ENCODE measurements at places on chromosomes 3 and 15.
A peak's percentile ranks its signal among the peaks of the same experiment; 100 is the strongest.

DNA sequence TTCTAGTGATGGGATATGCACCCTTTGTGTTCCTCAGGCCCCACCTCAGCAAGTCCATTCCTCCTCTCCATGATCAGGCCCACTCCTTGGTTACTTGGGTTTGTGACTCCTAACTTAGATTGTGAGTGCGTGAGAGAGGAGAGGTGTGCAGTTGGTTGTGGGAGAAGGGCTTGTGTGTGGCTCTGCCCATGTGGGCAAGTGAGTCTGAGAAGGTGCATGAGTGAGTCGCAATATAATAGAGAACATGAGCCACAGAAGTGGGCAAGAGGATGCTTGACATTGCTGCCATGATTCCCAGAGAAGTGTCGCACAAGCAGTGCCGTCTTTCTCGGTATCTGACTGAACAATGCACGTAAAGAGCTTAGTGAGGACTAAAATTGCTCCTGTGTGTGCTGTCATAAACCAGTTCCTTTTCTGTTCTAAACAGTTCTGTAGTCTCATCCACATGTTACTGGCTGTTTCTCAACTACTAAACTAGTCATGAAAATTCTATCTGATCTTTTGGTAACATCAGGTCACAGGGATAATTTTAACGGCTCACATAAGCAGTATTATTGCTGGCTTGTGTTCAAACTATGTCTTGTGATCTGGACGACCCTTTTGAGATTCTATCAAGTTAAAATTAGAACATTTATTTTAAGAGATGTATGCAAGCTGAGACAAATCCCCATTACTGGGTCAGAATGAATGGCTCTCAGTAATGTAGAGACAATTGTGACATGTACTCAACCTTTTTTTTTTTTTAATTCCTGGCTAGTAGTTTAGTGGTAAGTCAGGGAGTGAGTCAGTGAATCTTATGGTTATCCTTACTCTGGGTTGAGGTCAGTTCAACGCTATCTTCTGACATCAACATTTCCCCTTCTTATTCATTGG is 25.6 kb downstream of the GYG1 start:
- no peak for DNase-seq

GRCh38 chr15:66940368-66940767 is 125.0 kb upstream of the SMAD3 start:
- DNase-seq: no peak

DNA sequence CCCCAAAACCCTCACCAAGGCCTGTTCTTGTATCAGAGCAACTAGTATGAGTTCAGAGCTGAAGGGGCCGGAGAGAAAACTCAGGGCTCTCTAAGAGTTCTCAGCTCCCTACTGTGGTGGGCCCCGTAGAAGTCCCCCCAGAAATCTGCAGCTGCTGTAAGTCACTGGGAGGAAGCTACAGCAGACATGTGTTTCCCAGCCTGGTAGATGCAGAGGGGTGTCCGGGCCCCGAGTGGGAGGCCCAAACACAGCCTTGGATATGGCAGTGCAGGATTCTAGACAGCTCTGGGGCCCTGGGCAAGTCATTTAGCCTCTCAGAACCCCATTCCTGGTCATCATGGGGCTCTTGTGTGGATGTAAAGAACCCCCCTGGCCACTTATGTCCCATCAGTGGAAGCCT is 39.2 kb upstream of the CSPG4 start:
- no peak for DNase-seq

- no peak for DNase-seq
These were observed 39.9 kb upstream of the PRTG start for GRCh38 chr15:55782901-55783300.

- DNase-seq: no peak
These were observed 62.3 kb downstream of the CPNE4 start for GRCh38 chr3:131972550-131972949.

- no peak for DNase-seq
These were observed 7.6 kb downstream of the ANXA2 start for GRCh38 chr15:60390231-60390630.

- DNase-seq: no peak
These were observed 37.7 kb upstream of the CFAP161 start for GRCh38 chr15:81096398-81096797.

GRCh38 chr3:66019896-66020295 is 18.8 kb downstream of the MAGI1 start:
- no peak for DNase-seq

DNA sequence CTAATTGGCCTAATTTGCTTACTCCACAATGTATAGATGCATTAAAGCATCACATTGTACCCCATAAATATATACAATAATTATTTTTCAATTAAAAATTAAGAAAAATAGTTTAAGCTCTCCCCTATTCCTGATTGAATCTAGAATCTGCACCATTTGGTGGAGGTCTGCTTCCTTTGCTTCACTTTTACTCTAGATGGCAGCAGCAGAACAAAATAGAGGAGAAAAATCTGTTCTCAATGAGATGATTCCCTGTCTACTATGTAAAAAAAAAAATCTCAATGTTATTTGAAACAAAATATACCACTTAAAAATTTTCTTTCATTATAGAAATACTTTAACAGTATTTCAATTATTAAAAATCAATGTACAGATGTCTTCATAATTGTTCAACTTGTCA is 109.6 kb upstream of the FXR1 start:
- peak; percentile 44 for DNase-seq

DNA sequence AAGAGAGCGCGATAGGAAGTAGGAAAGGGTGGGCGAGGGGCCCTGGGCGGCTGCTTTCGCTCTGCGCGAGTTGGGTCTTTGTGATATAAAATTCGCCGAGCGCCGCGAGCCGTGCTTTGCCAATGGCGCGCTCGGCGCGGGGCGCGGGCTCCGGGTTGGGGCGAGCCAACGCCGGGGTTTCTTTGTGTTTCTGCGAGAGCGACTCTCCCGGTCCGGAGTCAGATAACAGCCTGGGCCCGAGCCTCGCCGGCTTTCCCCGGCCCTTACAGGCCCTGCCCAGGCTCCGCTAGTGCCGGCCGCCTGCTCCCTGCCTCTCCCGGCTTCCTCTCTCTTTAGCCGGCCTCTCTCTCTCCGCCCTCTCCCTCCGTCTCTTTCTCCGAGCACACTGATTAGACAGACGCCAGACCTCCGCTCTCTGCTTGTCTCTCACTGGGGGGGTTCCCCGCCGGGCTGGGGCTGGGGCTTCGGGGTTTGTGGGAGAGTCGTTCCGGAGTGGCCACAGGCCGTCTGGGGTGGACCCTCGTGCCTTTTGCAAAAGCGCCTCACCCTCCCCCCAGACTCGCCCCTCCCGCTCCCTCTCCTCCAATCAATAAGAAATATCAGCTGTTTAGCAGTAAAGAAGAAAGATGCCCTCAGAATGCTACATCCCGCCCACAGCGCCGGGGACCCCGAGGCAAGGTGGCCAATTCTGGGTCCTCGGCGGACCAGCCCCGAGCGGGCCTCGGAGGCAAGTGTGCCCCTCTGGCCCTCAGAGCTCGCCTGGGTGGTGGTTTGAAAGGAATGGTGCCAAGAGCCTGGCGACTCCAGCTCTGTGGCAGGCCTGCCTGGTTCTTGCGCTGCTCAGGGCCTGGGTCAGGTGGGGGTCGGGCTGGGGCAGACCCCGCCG is 2.9 kb downstream of the NR2F2 start:
- DNase-seq: peak; percentile 32

GRCh38 chr3:102906818-102907217 is 472.0 kb downstream of the ZPLD1 start:
- DNase-seq: no peak

DNA sequence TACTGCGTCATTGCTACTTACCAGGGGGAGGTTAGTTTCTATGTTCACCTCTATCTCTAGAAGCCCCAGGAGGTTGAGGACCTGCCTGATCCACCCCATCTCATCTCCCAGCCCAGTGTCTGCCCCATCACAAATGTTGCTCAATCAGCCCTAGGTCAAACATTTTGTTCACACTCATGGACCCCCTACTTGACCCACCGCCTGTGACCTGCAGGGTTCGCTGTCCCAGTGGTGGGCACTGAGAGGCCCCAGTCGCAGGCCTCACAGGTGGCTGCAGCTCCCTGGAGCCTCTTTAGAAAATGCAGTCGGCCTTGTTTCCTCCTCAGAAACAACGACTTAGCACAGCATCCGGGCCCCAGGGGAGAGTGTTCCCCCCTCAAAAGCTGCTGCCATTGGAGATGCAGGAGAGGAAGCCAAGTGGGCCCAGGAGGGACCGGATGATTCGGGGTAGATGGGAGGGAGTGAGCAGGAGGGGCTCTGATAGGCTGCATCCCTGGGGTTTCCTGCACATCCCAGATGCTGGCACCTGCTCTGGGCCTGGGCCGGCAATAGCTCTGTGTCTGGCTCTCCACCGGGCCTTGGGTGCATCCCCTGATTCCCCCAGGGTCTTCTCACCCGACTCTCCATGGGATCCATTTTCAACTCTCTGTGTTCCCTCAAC is 18.4 kb upstream of the INSYN1 start:
- DNase-seq: no peak

GRCh38 chr15:48191574-48192225 is at the start of gene CTXN2:
CTXN2 (plus strand) TSS chr15:48191665; CDS start chr15:48201301, 9,636 bp downstream.
- no peak for DNase-seq

GRCh38 chr3:182713743-182714517 is 79.4 kb upstream of the ATP11B start:
- peak; percentile 75 for DNase-seq

DNA sequence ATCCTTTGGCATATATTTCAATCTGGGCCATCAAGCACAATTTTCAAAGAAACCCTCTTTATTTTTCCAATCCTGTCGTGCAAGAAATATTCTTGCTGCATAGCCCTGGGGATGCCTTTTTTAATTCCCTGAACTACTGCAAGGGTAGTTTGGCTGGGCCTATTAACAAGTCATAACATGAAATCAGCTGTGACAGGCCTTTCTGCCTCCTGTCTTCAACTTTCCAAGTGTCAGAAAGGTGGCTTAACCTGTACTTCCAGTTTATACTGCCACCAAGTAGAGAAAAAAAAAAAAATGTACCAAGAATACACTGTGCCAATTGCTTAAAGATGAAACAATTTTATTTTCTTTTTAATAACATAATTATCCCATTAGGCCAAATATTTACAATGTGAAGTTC is 32.4 kb upstream of the SPPL2A start:
- DNase-seq: no peak

GRCh38 chr15:101309436-101310160 is 14.6 kb upstream of the SNRPA1 start:
- no peak for DNase-seq

GRCh38 chr3:129045675-129046036 is 14.9 kb upstream of the GP9 start:
- DNase-seq: no peak

DNA sequence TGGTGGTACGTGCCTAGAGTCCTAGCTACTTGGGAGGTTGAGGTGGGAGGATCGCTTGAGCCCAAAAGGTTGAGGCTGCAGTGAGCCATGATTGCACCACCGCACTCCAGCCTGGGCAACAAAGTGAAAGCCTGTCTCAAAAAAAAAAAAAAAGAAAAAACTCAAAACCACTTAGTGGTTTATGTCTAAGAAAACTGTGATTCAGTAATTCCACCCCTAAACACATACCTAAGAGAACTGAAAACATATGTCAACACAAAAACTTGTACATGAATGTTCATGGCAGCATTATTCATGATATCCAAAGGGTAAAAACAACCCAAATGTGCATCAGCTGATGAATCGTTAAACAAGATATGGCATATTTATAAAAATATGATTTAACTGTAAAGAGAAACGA is 14.3 kb downstream of the SPG21 start:
- DNase-seq: no peak

DNA sequence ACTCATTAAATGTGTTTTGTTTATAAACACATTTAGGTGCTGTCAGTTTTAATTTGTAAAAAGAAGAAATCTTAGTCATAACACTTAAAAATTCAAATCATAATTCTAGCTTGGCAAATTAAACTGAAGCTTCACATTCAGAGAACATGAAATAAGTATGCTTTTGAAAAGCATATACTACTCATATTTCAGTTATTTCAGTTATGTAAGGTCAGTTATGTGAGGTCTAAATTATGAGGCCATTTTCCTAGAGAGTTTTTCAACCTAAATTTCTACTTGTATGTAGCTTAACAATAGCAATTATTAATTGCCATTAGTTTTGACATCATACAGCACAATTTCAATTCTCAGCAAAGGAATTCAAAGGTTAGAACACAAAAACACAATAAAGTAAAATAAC is 465.0 kb downstream of the PLOD2 start:
- DNase-seq: no peak

DNA sequence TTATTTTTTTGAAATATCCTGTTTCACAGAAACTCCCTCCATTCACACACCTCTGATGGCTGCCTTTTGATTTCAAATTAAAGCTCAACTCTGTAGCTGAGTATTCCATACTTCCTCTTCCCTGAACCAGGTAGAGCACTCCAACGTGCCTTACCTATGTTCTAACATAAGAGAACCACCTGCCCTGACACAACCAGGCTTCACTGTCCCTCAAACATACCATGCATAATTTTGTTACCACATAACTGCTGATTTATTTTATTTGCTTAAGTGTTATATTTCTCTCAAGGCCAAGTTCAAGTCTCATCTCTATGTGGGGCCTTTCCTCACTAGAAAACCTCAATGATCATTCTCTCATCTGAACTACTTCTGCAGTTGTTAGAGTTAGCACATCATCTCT is 209.7 kb downstream of the P3H2 start:
- DNase-seq: no peak

- DNase-seq: no peak
These were observed 29.7 kb upstream of the SPATA12 start for GRCh38 chr3:57030721-57031120.

Data from SW480 (cell line).